T-cell (primary cell): ENCODE measurements at places on chromosomes 3 and 15.

- DNase-seq: no peak
Observed at GRCh38 chr3:197105786-197106185, 76.2 kb upstream of the MELTF start.

GRCh38 chr3:185823078-185824044, 1.5 kb downstream of the IGF2BP2 start:
- DNase-seq: no peak

GRCh38 chr3:57155310-57155643, 9.9 kb downstream of the IL17RD start:
- DNase-seq: no peak

GRCh38 chr3:158110658-158111018, 749 bp downstream of the RSRC1 start:
- no peak for DNase-seq

- DNase-seq: no peak
Observed at GRCh38 chr3:22262386-22262785, 511.4 kb upstream of the ZNF385D start.

DNA sequence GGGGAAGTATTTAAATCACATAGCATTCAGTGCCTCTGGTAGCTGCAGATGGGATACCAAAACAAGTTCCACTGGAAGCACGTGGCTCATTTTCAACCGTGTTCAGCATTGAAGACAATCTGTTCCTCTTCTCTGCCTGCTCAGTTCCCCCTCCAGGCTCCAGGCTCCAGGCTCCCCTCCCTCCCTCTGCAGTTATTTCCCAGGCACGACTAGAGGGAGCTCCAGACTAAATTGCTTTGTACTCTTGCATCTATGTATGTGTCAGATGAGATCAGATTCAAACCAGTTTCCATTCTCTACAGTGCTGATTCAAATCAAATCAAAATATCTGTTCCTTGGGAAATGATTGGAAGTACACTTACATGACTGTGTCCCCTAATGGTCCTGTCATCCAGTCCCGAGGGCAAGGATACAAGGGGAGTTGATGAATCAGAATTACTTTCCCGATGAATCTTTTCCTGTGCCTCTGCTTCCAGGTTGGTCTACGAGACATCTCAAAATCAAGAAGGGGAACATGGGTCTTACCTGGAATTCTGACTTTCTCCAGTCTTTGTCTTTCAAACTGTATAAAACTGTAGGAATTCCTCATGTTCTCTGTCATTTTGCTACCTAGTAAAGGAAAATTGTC, 600.5 kb downstream of the EDEM1 start:
- no peak for DNase-seq

- no peak for DNase-seq
Observed at GRCh38 chr3:35528728-35529127, 110.6 kb upstream of the ARPP21 start.

DNA sequence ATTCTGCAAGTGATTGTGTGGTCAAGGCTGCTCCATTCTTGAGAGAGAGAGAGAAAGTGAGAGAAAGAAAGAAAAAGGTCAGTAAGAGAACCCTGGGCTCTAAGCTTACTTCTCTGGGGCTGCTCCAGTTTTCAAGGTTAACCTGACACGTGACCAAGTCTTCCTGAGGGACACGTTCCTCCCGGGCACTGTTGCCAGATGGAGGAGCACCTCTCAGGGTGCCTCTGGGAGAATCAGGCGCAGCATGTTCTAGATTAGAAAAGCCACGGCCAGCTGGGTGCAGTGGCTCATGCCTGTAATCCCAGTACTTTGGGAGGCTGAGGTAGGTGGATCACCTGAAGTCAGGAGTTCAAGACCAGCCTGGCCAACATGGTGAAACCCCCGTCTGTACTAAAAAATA, 60.8 kb downstream of the ITGA11 start:
- DNase-seq: no peak

DNA sequence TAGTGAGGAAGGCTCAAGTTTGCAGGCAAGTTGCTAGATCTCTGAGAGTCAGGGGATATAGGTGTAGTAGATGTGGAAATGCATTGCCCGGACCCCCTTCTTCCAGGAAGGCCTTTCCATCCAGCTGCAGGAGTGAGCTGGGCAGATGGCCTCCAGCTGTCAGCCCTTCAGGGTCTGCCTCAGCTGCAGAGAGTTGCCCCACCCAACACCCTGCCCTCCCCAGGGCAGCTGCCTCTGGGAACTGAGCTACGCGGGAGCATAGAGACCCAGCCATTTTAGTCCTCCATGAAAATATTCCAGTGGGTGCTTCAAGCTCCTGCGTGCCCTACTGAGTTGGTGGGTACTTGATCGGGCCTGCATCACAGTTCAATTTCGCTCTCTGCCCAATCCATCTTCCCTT, 29.6 kb downstream of the SPG21 start:
- no peak for DNase-seq

DNA sequence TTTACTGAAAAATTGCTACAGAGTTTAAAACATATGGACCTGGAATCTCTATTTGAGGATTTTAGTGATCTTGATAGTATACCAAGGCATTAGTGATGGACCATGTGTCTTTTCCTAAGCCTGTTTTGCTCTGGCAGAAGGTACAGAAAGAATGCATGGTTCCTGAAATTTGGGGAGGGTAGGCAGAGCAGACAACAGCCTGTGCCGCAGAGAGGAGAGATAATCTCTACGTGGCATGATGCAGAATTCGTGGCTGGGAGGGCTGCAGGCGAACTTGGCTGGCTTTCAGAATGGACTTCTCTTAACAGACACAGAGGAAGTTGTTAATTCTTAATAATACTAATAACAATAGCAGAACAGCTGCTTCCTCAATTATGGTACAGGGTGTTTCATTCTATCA, 137.5 kb upstream of the FOXB1 start:
- DNase-seq: no peak

- no peak for DNase-seq
Observed at GRCh38 chr3:94115482-94115881, 52.6 kb downstream of the NSUN3 start.

- DNase-seq: no peak
Observed at GRCh38 chr3:9864200-9864927, 15.7 kb downstream of the CIDEC start.

DNA sequence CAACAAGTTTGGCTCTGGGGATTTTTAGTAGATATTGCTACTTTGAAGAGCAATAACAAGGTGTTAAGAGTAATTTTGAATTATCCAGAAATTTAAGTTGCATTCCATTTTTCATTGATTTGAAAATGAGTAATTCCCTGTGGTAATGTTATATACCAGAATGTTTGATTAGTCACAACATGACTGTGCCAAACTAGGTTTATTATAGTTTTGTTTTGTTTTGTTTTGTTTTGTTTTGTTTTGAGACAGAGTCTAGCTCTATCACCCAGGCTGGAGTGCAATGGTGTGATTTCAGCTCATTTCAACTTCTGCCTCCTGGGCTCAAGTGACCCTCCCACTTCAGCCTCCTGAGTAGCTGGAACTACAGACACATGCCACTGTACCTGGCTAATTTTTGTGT, 40.7 kb downstream of the CNOT10 start:
- DNase-seq: no peak

DNA sequence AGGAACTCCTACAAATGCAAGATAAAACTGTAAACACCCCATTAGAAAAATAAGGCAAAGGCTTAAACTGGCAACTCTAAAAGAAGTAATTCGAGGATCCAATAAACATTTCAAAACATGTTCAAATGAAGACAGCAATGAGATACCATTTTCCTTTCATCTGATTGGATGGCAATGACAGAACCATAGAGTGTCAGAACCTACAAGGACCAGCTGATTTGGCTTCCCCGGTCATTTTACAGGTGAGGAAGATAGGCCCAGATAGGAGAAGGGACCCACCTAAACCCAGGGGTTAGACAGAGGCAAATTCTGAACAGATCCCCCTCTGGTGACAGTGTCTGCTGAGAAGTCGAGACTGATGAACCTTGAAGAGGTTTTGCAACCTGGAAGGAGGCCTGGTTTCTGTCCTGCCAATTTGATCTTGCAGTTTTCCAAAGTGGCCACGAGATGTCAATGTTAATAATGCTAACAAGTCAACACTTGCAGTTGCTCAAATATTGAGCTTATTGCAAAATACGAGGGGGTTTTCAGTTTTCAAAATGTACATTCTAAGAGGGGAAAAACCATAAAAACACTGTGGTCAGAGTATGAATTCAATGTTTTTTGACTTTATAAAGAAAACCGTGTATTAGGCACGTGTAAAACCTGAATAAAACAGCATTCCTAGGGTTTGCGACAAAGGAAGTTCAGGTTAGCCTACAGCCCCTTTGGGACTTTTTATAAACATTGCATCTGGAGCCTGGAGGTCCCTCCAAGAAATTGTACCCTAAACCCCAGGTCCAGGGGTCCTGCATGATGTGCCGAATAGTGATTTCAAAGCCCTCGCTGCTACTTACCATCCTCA, 21.5 kb downstream of the CFAP161 start:
- DNase-seq: no peak

DNA sequence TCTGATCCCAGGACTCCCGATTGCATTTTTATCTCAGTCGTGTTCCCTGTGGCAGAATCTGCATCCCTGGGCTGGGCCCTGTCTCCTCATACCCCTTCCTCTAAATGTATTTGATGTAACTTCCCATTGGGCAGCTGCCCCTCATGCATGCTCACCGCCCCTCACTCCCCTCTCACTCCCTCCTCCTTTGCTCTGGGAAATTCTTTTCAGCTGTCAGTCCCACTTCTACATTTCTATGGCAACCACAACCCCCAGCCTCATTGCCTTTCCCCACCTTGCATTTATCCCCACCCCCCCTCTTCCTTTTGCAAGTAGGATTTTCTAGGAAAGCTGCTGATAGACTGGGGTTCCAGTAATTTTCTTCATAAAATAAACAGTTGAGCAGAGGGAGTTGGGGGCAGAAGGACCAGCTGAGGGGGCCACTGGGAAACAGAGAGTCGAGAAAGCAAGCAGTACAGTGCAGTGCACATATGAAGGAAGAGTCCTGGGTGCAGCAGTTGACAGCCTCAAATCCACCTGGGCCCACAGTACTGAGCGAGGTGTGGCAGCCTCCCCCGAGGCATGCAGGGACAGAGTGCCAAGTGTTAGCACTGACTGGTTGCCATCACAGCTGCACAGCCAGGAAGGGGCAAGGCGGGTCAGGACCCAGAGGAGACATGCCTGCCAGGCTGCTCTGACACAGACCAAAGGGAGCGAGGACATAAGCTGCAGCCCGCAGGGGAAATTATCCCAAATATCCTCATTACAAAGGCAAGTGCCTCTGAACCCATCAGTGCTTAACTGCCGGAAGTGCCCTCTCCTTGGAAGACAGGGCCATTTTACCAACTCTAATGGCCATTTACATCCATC, 476.3 kb downstream of the EPHB1 start:
- DNase-seq: no peak

GRCh38 chr3:53709860-53710674, 136.2 kb downstream of the CHDH start:
- DNase-seq: peak; percentile 35

DNA sequence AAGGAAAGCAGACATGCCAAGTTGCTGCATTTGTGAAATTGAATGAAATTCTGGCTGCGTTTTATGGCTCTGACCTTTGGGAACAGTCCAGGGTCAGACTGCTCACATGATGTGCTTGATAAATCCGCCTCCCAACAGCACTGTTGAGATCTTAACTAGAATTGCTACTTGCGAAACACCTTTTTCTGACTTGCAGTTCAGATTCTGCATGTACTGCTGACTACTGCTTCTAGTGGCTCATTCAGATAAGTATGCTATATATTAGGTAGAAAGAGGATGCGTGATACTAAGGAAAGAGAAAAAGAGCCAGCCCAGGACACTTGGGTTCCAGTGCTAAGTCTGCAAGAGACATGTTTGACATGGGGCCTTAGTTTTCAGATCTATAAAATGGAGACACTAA, 129.4 kb downstream of the LPP start:
- no peak for DNase-seq

DNA sequence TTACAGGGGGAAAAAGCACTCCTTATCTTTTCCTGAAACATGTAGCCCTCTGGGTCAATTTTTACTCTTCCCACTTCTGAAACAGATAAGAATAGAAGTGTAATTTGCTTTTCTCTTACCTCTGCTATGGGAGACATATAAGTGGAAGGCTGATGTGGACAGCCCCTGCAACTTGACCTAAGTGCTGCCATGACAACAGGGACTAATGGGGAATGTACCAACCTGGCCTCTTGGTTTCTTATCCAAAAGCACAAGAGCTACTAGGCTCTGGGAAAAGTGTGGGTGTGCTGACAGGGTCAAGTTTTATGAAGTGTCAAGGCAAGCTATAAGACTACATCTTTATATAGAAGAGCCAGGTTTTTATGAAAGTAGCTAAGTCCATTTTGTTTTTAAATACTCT, 1246.5 kb downstream of the OTOL1 start:
- DNase-seq: no peak

- no peak for DNase-seq
Observed at GRCh38 chr3:5014391-5014790, 35.2 kb downstream of the BHLHE40 start.

- DNase-seq: no peak
Observed at GRCh38 chr15:62118520-62119226, 46.4 kb downstream of the C2CD4B start.

DNA sequence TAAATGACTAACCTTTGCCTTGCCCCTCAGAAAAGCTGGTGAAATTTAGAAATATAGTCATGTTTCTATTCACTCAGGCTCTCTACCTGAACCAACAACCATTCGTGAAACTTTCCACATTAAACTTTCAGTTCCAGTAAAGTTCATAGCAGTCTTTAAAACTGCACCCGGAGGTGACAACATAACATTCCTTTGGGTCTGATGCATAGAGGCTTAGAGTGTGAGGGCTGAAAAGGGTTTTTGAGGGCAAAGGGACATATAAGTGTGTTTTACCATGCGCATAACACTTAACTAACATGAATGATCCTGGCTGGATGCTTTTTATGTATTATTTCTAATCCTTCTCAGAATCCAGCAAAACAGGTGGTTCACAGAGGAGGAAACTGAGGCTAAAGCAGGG, 471.7 kb upstream of the MCTP2 start:
- DNase-seq: no peak

DNA sequence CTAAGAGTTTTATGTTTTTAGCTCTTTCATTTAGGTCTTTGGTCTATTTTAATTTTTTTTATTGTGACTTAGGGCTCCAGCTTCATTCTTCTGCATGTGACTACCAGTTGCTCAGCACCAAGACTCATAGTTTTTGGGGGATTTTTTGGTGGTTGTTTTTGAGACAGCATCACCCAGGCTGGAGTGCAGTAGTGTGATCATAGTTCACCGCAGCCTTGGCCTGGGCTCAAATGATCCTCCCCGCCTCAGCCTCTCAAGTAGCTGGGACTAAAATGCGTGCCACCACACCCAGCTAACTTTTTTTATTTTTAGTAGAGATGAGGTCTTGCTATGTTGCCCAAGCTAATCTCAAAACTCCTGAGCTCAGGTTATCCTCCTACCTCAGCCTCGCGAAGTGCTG, 19.4 kb downstream of the CDV3 start:
- no peak for DNase-seq

GRCh38 chr3:39750712-39751111, 58.7 kb upstream of the MYRIP start:
- DNase-seq: no peak

GRCh38 chr3:127002195-127003174, 19.6 kb downstream of the PLXNA1 start:
- DNase-seq: no peak

- no peak for DNase-seq
Observed at GRCh38 chr3:64813326-64813725, 125.5 kb upstream of the ADAMTS9 start.
